ENCODE measurements at places on chromosomes 7 and 10. TPM values are rescaled to one million over a fixed set of nuclear protein-coding genes. Genes with fewer than 3 reads are reported as not detected.

The ZNF138 gene
- total RNA-seq, result 14.0 TPM

The FAM180A gene
- total RNA-seq, result not detected

The ADCY1 gene
- 0.14 TPM for total RNA-seq

The SEMA3A gene
- 3.3 TPM for total RNA-seq

The PNLIPRP3 gene
- not detected for total RNA-seq

The ORAI2 gene
- 58.3 TPM for total RNA-seq

The ABHD11 gene
- total RNA-seq, result 23.4 TPM

The FAM221A gene
- 5.8 TPM for total RNA-seq

The GIMAP7 gene
- 212 TPM for total RNA-seq

The MUC12 gene
- not detected for total RNA-seq

The OR2A5 gene
- total RNA-seq, result not detected

The ADIRF gene
- not detected for total RNA-seq

The AKR1C8 gene
- total RNA-seq, result not detected

The MEST gene
- 8.7 TPM for total RNA-seq

The GHRHR gene
- not detected for total RNA-seq

The LIPF gene
- total RNA-seq, result not detected
